ENCODE measurements at places on chromosomes 4 and X.

- DNase-seq = no peak
Observed at GRCh38 chrX:37652589-37653231, 32.9 kb upstream of the XK start.

DNA sequence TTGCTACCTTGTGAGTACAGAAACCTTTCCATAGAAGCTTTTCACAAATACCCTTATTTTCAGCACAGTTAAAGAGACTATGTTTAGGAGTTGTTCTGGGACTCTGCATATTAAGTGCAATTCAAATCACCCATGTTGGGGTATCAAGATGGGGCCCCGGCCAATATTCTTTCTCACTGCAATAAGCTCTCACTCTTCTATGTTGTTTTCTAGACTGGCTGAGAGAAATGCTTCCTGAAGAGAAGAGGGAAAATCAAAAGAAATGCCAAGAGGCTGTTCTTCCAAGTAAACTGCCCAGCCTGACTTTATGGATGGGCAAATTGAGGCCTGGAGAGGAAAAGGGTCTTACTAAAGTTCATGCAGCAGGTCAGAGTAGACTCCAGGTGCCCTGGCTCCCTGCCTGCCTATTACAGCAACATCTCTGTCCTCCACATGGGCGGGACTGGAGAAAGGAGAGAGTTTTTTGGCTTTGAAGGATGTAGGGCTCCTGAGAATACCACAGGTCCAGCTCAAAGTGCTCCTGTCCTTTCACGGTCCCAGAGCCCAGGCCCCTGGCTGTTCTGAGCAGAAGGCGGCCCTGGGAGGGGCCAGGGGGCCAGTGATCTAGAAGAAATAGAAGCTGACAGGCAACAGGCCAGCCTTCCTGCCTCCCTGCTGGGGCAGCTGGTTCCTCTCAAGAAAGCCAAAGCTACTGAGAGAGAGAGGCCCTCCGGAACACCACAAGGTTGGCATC lies 745 bp upstream of the IQSEC2 start:
- no peak for DNase-seq

DNA sequence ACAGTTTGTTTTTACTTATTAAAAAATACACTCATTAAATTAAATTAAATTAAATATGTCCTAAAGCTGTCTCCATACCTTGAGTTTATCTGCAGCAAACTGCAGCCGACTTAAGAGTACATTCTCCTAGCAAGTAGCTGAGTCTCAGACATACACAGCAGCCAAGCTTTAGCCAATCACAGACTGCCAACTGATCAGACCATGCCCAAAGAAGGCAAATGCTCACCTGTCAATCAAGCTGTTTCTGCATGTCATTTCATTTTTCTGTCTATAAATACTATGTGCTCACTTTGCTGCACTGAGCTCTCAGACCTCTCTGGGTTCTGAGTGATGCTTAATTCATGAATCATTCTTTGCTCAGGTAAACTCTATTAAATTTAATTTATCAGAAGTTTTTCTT lies 280.9 kb upstream of the EPHA5 start:
- no peak for DNase-seq

DNA sequence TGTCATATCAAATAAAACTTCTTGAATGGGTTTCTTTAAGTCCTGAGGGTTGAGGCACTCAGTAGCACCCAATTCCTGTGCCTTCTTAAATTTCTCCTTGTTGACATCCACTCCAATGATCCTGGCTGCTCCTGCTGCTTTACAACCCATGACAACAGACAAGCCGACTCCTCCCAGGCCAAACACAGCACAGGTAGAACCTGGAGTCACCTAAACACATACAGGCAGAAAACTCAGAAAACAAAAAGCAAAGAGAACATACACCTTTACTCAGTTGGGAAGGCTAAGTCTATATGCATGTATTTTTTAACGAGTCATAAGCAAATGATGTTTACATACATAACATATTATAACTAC lies 10.3 kb downstream of the ADH6 start:
- no peak for DNase-seq

DNA sequence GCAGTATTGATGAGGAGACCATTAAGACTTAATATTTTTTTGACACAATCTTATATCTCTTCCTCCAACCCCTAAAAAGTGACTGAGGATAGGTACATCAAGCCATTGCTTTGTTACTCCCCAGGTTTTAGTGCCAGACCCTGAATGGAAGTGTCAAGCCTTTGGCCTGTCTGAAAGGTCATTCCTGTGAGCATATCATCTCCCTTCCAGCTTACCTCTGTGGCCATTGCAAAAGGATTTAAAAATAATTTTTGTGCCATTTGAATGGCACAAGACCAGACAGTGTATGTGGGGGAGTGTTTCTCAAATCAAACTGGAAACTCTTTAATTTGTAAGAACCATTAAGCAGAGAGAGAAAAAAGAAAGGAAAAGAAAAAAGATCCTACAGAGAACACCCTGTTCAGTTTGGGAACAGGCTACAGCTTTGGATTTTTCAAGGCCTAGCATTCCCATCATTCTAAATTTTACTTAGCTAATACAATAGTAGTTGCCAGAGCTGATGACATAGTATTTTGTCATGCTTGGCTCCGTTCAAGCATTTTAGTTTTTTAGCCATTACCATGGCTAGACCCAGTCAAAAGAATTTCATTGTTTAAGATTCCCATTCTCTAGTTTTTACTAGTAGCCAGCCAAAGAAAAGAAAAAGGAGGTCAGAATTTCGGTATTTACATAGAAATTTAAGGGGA lies 49.6 kb downstream of the HPF1 start:
- DNase-seq = no peak

- no peak for DNase-seq
Observed at GRCh38 chr4:110742143-110742542, 119.3 kb upstream of the PITX2 start.

GRCh38 chr4:147160908-147161513 lies 215.3 kb upstream of the TTC29 start:
- DNase-seq = peak; percentile 15

- DNase-seq = peak; percentile 62
Observed at GRCh38 chr4:85968945-85969819, 390.7 kb downstream of the MAPK10 start.

DNA sequence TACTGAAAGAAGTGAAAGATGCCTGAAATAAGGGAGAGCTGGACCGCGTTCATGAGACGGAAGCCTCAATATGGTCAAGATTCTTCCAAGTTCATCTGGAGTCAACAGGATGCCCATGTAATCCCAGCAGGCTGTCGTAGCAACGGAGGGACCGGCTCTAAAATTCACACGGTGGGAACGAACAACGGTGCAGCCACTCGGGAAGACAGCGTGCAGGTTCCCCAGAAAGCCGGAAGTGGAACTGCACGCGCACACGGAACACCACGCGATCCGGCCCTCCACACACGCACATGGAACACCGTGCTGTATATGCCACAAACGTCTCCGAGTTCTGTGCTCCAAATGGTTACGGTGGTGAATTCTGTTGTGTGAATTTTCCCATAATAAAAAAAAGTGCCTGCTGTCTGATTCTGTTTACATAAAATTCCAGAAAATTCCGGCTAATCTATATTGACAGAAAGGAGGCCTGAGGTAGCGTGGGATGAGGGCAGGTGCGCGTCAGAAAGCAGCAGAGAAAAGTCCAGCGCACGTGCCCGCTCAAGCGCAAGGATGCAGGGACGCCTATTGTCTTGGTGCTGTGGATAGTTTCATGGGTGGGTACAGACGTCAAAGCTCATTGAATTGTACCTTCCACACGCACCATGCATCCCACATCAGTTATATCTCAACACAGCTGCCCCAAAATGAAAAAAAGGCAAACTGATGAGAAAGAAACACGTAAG lies 31.2 kb downstream of the PPP2R3B start:
- DNase-seq = no peak

- no peak for DNase-seq
Observed at GRCh38 chrX:39853417-39854030, 244.2 kb downstream of the BCOR start.

- no peak for DNase-seq
Observed at GRCh38 chr4:26032142-26032541, 118.1 kb downstream of the SMIM20 start.

DNA sequence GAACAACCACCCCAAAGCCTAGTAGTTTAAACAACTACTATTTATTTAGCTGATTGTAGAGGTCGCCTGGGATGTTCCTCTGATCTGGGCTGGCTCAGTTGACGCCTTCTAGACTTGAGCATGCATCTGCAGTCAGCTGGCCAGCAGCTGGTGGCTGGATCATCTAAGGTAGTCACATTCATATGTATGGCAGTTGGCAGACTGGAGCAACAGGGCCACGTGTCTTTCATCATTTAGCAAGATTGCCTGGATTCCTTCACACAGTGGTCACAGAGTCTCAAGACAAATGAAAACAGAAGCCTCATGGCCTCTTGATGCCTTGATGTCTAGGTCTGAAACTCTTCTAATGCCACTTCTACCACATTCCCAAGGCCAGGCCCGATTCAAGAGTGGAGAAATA lies 220.6 kb upstream of the S100G start:
- no peak for DNase-seq

DNA sequence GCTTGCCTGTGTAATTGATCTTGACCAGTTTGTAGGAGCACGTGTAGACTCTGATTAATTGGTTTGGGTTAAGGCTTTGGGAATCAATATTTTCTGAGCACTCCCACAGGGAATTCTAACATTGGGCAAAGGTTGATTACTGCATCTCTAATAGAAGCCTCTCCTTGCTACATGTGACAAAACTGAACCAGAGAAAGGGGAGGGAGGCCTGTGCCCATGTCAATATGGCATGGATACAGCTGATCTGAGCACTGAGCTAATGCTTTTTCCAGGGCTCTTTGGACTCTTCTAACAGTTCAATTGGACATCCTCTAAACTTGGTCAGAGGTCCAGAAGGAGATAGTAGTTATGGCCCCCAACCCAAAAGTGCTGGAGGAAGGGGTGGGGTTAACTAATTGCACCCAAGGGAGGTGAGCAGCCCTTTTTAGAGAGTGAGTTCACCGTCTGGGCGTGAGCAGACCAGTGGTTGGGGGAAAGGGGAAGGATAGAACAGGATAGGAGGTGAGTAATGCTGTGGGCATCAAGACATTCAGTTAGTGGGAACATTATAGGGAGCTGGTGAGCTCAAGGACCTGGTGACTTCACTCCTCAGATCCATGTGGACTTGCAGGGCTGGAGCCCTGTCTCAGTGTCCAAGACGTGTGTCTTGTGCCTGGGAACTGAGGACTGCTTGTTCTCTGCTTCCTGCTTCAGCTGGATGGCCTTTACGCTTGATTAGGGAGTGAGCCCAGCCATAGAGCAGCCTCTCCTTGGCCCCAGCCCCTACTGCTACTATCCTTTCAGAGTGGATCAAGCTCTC lies 22.8 kb downstream of the MSN start:
- no peak for DNase-seq

GRCh38 chr4:23572382-23572781 lies 317.5 kb downstream of the PPARGC1A start:
- DNase-seq = no peak

- DNase-seq = no peak
Observed at GRCh38 chrX:37684973-37685372, 618 bp upstream of the XK start.

GRCh38 chr4:121050300-121050699 lies 22.0 kb downstream of the NDNF start:
- no peak for DNase-seq

GRCh38 chrX:16687514-16687913 lies 25.0 kb downstream of the CTPS2 start:
- DNase-seq = no peak

- DNase-seq = no peak
Observed at GRCh38 chr4:151347490-151348235, 22.3 kb upstream of the SH3D19 start.

GRCh38 chr4:158122501-158122900 lies 50.3 kb downstream of the GASK1B start:
- no peak for DNase-seq

- no peak for DNase-seq
Observed at GRCh38 chrX:74232859-74233258, 71.1 kb upstream of the ZCCHC13 start.

- no peak for DNase-seq
Observed at GRCh38 chr4:28358606-28359005, 1498.0 kb downstream of the STIM2 start.

DNA sequence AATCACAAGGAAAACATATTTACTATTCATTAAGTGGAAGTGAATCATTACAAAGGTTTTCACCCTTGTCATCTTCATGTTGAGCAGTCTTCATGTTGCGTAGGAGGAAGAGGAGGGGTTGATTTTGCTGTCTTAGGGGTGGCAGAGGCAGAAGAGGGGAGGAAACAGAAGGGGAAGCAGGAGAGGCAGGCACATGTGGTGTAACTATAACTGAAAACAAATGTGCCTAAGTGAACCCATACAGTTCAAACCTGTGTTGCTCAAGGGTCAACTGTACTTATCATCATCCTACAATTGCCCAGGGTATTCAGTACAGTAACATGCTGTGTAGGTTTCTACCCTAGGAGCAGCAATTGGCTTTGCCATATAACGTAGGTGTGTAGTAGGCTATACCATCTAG lies 47.2 kb downstream of the SYNPO2 start:
- DNase-seq = no peak

- DNase-seq = peak; percentile 54
Observed at GRCh38 chrX:84187533-84188319, at the start of gene RPS6KA6. Gene RPS6KA6 (minus strand): TSS chrX:84188199. CDS start chrX:84187899, 300 bp downstream.

GRCh38 chr4:183821076-183821853 lies 83.8 kb upstream of the STOX2 start:
- peak; percentile 8 for DNase-seq

GRCh38 chrX:39893417-39894338 lies 204.1 kb downstream of the BCOR start:
- DNase-seq = no peak

- no peak for DNase-seq
Observed at GRCh38 chr4:88535090-88535755, 11.6 kb upstream of the PYURF start.

DNA sequence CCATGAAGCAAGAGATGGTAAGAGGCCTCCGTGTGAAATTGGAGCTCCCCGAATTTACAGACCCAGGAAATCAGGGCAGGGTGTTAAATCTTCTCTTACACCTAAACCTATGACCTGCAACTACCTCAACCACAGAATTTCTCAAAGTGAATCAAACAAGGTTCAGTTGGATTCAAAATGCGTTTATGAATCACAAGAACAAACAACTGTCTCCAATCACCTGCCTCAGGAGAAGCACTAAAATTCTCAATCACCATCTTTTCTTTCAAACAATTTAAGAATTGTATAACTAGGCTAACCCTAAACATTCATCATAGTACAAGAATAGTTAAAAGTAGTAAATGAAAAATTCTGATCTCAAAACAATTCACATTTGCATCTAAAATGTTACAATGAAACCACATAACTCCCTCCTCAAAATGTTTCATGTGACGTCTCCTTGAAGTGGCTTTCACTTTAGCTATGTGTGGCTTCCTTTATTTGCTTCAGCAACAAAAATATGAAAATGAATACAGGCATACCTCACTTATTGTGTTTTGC lies 19.2 kb downstream of the PPP3CA start:
- DNase-seq = no peak

DNA sequence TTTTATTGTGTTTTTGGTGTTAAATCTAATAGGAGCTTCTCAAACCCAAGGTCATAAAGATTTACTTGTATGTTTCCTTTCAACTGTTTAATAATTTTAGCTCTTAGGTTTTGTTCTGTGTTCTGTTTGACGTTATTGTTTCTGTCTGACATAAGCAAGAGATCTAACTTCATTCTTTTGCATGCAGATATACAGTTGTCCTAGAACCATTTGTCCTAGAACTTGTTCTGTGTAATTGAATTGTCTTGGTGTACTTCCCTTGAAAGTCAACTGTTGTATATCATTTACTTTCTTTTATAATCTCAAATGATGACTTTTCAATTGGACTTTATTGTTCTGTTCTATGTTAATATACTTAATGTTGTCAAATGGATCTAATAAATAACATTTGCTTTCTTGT lies 977.1 kb downstream of the FAT4 start:
- DNase-seq = no peak

GRCh38 chrX:120456973-120457372 lies 12.1 kb downstream of the LAMP2 start:
- no peak for DNase-seq

- DNase-seq = no peak
Observed at GRCh38 chrX:5708251-5708650, 520.4 kb downstream of the NLGN4X start.
